Kidney epithelial cell (primary cell): ENCODE measurements at places on chromosomes 16 and 17. TPM values are rescaled to one million over a fixed set of nuclear protein-coding genes. Genes with fewer than 3 reads are reported as not detected.

Gene KDM6B
- 15.6 and 20.4 TPM in 2 replicates for total RNA-seq

Gene CPHXL2
- not detected in 2 replicates for total RNA-seq

DNA sequence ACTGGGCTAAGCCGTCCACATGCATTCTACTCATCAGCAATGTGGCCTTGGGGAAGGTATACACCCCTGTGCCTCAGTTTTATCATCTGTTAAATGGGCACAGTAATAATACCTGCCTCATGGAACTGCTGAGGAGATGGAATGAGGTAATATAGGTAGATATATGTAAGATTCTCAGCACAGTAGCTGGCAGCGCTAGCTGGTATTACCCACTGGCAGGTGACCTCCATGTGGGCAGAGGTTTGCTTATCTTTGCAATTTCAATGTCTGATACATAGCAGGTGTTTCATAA lies 1.2 kb upstream of the SGCA start:
- no peak for DNase-seq

DNA sequence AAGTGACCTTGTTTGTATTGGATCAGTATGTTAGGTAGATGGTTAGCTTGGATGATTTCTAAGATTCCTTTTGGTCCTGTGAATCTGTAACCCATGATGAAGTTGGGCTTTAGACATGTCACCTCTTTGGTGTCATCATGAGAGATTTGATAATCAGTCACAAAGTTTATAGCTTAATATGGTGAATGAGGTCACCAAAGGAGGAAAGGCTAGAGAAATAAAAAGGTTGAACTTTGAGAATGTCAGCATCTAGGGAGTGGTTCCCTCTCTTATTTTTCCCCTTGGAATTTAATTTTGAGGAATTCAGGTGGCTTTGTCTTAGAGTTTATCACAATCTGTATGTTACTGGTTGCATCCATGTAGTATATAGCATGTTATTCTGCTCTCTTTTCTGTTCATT lies 45.3 kb downstream of the NLK start:
- no peak for DNase-seq

DNA sequence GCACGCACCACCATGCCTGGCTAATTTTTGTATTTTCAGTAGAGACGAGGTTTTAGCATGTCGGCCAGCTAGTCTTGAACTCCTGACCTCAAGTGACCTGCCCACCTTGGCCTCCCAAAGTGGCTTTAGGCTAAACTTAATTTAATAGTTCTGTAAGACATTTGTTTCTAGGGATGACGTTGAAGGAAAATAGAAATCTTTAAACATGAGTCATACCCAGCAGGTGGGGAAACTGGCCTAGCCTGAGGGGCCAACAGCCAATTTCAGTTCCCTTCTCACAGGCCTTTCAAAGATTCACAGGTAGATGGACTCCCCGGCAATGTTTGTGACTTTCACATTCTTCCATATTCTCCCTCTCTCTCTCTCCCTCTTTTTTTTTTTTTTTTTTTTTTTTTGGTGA lies 18.1 kb upstream of the ITPRIPL2 start:
- no peak for DNase-seq

- no peak for DNase-seq
Measured at GRCh38 chr16:1534021-1535020, 855 bp downstream of the TMEM204 start.

Gene P2RX1
- not detected in 2 replicates for total RNA-seq

DNA sequence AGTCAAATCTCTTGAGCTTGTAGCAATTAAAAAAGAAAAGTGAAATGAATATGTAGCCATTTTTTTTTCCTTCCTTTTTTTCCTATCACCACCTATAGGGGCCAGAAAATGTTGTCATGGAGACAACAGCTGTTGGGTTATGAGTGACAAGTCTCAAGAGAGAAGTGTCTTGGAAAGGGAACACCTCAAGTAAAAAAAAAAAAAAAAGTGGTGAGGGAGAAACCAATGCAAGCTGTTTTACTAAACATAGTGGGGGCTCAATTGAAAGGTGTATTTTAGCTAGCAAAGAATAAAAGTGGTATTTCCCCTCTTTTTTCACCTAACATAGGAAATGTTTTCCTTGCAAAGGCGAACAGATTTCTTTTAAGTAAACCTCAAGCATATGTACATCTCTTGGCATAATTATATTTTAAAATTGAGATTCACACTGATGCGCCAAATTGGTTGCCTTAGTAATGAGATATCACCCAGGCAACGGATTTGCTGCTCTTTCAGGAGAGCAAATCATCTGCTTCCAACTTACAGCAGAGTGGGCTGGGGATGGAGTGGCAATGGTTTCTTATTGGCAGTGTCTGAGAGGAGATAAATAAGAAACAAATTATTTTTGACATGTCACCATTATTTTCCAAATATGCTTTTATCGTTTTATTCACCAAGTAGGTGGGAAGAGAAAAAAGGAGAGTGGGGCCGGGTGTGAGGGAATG lies 183.6 kb downstream of the MYO1D start:
- no peak for DNase-seq

GRCh38 chr17:2695243-2695960 lies 16.2 kb downstream of the CLUH start:
- DNase-seq: no peak

GRCh38 chr16:57175896-57176295 lies 9.9 kb downstream of the PSME3IP1 start:
- DNase-seq: no peak
